Glomerular endothelial cell (primary cell): ENCODE measurements at places on chromosomes 3 and 15.

DNA sequence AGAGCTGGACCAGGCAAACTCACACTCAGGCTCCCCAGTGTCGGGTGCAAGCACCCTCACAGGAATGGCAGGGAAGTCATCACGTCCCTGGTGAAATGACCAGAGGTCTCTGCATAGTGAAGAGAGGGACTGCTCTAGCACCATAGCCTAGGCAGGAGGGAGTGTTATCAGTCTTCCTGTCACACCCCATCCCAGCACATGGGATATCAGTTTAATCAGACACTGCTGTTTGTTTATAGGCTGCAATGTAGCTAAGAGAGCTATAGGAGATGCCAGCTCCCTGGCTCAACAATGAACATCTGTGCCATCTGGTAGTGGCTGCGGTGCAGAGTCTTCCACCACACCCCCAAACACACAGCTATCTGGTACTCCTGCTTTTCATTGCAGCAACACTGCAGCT is 776.6 kb downstream of the ZNF385D start:
- DNase-seq: no peak

DNA sequence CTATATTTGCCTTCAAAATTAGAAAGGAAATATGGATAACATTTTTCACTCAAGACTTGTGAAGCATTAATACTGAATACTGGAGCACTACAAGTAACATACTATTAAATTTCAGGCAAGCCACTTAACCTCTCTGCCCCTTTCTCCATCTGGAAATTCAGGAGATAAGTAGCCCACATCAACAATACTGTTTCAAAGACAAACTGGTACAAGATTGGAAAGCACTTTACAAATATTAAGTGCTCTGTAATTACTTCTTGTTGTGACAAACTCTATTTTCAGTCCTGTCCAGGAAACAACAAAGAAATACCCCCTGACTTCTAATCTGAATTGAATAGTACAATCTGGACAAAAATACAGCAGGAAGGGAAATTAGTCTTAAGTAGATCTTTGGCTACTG is 49.3 kb downstream of the TMEM212 start:
- no peak for DNase-seq

DNA sequence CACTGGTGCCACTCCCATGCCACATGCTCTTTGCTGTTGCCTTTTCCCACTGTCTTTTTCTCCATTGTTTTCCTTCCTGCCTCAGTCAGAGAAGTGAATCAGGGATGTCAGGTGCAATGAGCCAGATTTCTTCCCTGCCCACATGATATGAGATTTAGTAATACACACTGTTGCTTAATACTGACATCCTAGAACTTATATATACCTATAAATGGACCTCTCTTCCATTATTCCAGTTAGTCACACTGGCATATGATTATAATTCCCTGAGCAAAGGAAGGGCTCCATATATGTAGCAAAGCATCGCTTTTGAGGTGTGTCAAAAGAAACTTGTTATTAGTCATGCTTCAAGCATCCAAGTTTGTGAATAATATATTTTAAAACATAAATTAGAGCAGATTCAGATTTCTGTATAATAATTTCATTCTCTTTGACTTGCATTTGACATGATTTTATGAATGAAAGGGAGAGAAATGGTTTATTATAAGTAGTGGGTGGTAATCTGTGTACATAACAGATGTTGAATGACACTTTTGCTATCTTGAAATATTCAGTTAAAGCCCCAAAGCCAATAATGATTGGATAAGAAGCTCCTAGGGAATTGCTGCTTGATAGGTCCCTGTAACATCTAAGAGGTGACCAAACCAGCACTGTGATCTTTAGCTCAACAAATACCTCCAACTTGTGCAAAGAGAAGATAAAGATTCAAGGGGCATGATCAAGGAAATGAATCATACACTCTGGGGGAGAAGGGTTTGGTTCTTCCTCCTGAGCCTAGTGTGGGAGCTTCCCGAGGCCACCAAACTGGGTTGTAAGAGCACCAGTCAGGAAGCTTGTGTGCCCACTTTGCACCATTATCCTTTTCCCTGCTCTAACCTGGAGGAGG is 48.6 kb downstream of the CHST2 start:
- DNase-seq: no peak

DNA sequence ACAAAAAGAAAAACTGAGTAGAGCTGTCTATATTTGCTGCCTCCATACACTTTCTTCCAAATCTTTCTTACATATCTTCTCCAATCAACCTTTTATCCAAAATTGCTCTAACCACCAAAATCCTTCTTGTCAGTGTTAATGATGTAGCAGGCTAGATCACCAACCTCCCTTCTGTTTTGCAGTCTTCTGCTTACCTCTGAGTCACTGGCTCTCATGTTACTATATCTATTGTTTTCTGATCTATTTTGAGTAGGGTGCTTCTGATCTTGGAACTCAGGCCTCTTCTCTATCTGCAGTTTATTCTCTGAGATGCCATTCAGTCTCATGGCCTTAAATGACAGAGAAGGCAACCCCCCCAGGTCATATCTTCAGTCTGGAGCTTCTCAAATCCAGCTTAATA is 26.3 kb upstream of the AADAC start:
- DNase-seq: no peak

DNA sequence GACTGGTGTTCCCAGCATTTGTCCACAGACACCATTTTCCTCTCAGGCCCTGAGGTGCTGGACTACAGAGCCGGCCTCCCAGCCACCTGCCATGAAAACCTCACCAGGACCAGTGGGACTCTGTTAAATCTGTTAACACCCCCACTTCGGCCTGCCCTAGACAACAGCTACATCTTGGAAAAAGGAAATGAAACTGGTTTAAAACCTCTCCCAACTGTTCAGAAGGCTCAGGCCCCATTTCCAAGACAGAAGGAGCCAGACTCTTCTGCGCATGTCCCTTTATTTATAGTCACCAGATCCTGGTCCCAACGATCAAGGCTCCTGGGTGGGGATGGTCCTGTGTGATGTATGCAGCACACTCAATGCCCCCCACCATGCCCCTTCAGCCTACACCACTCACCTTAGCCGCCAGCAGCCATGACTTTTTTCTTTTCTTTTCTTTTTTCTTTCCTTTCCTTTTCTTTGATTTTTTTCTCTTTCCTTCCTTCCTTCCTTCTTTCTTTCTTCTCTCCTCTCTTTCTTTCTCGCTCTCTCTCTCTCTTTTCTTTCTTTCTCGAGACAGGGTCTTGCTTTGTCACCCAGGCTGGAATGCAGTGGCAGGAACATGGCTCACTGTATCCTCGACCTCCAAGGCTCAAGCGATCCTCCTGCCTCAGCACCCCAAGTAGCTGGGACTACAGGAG is 25.5 kb upstream of the FLNB start:
- no peak for DNase-seq

GRCh38 chr15:90031231-90031791 is 30.2 kb downstream of the ZNF710 start:
- no peak for DNase-seq
